ENCODE measurements at places on chromosomes 6 and 20.

- DNase-seq: no peak
Observed at GRCh38 chr20:11195169-11195568, 521.4 kb upstream of the JAG1 start.

DNA sequence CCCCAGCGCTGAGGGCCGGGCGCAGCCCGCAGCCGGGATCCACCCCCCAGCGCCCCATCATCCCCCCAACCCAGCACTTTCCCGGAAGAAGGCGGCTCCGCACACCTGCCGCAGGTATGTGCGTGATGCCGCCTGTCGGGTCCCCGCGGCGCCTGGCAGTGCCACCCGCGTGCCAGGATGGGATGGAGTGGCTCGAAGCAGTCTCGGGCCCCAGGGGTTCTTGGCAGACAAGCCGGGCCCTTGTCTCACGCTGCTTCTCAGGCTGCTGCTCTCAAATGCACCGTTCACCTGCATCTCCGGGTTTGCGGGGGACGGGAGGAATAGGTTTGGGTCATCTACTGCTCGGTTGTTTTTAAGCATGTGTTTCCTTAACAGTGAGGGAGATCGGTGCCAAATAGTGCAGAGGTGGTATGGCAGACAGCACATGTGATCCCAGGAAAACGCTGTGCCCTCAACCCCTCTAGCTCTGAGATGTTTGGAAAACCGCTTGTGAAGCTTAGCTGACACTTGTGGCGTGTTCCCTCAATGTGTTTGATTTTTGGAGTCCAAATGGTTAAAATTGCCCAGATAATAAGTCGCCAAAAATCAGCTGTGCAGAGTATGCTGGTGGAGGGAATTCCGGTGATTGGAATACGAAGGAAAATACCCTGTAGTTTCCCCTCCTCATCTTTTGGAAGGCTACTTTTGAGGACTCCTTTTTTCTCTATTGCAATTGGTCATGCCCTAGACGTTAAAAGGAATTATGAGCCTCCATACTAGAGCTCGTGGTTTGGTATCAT is 926 bp downstream of the MYLIP start:
- DNase-seq: no peak

DNA sequence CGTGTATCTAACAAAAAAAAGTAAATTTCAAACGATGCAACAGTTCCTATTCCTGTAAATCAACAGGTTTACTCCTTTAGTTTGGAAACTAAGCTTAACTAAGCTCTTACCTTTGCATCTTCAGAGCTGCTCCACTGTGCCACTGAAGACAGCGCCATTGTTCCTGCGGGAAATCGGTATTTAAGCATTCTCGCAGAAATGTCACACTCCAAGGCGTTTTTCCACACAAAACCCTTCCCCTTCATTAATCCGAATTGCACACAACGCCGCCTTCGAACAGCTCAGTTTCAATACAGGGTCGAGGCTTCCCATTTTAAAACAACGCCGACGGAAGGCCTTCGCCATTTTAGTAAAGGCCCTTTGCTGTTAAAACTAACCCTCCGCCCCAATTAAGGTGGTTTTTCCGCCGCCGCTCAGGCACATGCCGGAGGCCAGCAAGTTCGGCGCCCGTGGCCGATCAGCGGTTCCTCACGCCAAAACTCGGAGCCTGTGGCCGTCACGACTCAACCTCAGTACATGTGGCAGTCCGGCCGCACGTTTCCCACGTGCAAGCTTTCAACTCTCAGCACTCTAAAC is 35.4 kb upstream of the SYNCRIP start:
- no peak for DNase-seq

DNA sequence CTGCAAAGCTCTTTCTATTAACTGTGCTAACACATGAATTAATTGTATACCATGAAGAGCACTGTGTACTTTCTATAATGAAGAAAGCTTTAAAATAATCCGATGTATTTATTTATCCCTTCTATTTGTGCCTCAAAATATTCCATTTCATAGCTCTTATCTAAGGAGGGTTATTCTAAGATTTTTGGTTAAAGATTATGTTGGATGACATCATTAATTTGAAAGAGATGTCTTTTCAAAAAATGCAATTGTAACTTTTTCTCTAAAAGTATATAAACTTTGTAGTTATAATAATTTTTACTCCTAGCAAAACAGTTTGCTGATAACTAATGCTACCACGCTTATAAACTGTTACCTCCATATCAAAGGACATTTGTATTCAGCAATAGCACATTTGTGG is 192.4 kb upstream of the HSF2 start:
- no peak for DNase-seq

GRCh38 chr20:19213946-19214490 is 1.6 kb downstream of the SLC24A3 start:
- DNase-seq: no peak

Measured in CD4-positive, alpha-beta T cell treated with Interleukin-1 beta for 1 hour (primary cell).